ENCODE measurements at places on chromosomes 12 and 14.

DNA sequence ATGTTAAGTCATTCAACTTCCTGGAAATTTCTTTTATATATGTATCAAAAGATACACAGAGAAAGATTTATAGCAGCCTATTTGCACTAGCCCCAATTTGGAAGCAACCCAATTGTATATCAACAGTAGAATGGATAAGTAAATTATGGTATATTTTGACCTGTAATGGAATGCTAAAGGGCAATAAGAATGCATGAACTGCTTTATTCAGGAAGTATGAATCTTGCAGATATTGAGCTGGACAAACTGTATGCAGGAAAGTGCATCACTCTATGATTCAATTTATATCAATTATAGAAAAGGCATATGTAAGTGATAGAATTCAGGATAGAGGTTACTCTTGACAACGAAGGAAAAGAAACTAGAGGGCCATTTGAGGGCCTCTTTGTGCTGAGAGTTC lies 913.1 kb upstream of the FBXO33 start:
- no peak for DNase-seq

DNA sequence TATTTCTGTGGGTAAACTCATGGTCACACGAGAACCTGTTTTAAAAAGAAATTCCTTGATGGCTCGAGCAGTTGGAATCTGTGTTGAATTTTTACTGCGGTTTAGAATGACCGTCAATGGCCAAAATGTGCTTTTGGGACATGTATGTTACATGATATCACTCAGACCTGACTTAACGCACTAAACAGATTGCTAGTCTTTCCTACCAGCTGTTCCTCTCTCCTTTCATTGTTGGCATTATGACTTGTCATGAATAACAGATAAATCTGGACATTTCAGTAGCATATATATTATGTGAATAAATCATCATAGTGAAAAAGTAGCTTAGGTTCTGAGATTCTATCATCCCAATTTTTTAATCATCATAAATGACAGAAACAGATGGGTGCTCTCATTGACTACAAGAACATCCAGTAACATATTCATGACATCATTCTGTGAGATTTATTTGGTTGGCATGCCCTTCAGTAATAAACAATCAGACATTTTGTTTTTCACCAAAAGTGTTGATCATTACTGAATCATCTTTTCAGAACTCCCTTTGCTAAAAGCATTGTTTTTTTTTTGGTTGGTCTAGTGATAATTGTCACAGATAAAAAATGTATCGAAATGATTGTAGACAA lies 57.9 kb upstream of the NAV3 start:
- DNase-seq, result no peak

DNA sequence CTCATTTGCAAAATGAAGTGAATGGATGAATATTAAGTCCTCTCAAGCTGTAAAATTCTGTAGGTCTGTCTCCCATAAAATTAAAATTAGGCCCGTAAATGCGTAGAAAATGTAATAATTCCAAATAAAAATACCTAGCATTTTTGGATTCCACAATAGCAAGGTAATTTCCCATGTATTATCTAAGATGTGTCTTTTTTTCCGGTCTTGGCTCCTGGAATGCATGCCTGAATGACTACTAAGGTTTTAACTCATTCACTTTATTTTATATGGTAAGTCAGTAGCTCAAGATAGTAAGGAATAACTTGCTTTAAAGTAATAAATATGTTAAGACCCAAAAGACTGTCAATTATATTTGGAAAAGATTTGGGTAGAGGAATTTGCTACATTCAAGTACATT lies 11.1 kb downstream of the TXNRD1 start:
- DNase-seq, result no peak

DNA sequence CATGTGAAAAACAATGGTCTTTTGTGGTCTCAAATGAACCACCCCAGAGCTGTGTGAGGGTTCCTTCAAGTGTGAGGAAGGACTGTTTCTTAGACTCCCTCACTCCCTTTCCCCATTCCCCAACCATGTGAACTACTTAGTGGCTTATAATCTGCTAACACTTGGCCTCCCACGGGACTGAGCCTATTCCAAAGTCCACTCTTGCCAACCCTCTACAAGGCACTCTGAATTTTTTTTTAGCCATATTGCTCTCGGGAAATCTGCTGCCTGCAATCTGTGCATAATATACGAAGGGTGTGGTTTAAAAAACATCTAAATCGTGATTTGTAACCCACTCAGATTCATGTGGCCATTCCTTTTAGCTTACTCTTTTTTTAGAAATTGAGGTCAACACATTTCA lies 2.6 kb downstream of the SVOP start:
- DNase-seq, result peak; percentile 12

DNA sequence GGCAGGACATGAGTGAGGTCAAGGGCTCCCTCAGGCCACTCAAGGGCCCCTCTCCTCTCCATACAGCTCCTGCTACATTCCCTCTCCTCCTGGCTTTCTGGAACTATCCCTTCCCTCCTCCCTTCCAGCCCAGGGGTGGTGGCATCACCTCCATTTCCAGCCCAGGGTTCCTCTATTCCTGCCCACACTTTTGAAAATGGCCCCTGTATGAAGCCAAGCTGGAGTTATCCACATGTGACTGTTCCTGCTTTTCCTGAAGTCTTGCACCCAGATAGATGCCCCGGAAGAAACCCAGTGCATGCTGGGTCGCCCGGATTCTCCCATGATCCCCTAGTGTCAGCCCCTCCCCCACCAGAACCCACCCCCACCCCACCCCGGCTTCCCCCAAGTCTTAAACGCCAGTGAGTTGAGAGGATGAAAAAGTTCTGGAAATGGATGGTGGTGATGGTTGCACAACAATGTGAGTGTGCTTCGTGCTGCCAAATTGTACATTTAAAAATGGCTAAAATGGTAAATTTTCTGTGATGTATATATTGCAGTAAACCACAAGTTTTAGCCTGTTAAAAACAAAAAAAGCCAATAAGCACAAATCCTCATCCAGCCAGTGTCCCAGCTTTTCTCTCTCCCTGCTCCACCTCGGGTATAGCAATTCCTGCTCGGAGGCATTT lies 136.9 kb downstream of the SCARB1 start:
- no peak for DNase-seq

DNA sequence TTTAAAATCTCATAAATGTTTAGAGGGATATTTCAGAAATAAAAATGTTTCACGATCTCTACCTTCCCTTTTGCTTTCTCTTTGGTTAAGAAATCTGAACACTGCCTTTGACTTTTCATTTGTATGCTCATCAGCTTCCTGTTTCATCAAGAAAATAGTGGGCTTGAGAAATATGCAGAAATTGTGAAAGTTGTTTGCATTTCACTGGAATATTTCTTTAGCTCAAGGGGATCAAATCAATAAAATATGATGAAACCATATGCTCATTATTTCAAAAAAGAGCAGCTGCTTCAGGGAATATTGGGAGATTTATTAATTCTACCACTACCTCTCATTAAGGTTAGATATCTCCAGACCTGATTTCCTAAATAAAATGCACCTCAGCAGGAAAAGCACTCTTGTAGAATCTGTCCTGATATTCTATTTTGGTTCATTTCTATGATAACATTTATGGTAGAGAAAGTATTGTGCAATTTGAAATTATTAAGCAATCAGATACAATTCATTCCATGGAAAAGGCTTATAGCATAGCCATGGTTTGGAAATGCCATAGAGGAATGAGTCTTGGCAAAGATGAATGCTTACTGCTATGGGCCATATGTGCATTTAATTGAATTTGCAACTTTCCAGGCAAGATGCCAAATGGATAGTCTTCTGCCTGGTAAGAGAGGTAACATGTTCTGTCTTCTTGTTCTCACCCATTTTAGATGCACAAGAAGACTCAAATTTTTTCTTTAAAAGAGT lies 212.6 kb upstream of the SLC16A7 start:
- DNase-seq, result no peak

DNA sequence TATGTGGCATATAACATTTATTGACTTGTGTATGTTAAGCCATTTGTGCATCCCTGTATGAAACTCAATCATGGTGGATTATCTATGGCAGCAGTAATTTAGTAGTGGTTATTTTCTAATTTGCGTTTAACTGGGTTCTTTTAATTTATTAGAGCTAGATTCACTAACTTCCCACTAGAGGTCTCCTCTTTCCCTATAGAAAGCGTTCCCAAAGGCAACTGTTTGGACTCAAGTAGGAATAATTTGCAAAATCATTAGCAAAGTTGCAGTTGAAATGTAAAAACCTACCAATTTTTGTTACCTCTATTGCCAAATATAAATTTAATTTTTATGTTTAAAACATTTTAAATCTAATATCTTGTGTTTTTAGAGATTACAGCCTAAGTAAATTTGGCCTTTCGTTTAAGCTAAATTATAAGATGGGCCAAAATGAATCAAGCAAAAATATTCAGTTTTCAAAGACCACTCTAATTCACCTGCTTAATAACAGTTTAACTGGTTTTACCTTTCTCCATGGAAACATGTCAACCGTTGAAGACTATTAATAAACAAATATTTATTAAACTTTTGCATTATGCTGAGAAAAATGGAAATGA lies 6.0 kb downstream of the DMAC2L start:
- DNase-seq, result no peak
